Kidney (tissue), 22 donors: ENCODE measurements at places on chromosomes 3 and 15. TPM values are rescaled to one million over a fixed set of nuclear protein-coding genes. Genes with fewer than 3 reads are reported as not detected.

DNA sequence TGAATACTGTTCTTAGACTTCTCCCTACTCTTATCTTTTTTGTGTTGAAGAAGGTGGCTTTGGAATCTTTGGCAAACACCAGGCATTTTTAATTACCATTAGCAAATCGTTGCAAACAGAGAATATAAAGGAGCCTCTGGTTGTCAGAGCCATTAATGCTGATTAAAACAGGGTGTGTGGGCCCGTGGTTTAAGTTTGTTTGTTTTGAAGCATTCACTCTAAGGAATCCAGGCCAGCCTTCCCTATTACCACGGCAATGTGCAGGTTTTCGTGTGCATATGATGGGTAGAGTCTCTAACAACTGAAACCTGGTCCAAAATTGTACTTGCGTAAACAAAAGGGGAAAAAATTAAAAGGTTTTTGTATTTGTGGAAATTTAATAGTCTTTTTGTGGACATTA, 141.2 kb upstream of the GMNC start:
- no peak for DNase-seq

GRCh38 chr15:74403991-74404563, 29.7 kb downstream of the SEMA7A start:
- no peak for DNase-seq

Gene ACTRT3
- polyA plus RNA-seq: 4.5 TPM

Gene SLC12A1
- 370 TPM for polyA plus RNA-seq

DNA sequence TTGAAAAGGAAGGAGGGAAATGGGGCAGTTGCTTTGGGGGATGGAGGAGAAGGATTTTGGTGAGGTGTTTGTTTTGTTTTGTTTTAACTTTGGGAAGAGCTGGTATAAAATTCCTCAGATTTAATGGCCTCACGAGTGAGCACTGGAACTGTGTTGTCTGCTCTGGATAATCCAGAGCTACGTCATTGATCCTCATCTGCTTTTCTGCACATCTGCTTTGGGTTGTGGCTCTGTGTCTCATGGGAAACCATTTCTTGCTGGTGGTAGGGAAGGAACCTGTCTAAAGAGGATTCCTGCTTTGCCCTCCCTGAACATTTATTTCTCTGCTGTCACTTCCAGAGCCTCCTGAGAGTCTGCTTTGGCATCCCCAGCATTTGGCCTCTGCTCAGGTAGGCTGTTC, 3.1 kb downstream of the SNRK start:
- DNase-seq: no peak

DNA sequence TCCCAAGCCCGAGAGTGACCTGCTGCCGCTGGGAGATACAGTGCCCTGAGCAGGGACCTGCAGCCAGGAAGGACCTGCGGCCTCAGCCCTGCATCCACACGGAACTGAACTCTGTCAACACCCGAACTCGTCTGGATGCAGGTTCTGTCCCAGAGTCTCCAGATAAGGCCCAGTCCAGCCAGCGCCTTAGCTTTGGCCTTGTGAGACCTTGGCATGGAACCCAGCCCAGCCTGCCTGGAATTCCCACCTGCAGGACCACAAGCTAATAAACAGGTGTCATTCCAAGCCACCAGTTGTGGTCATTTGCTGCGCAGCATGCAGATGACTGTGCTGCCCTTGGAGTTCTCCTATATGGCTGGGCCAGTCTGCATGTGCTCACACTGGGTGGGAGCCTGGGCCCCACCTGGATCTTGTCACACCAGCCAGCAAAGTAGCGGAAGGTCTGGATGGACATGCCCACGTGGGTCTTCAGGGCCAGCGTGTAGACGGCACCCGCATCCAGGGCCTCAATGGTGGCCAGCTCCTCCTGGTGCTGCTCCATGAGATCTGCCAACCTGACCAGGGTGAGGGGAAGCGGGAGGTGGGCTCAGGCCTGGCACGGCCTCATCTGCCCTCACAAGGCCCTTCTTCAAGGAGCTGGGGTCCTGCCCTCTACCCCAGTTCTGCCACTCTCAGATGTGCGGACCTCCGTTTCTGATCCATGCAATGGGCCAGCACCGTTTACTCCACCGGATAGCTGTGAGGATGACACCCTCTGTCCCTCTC, 47.2 kb upstream of the SLC41A3 start:
- peak; percentile 30 for DNase-seq
